ENCODE measurements at places on chromosomes 11 and 22.

GRCh38 chr11:86204356-86204755 lies 40.2 kb upstream of the EED start:
- no peak for DNase-seq

DNA sequence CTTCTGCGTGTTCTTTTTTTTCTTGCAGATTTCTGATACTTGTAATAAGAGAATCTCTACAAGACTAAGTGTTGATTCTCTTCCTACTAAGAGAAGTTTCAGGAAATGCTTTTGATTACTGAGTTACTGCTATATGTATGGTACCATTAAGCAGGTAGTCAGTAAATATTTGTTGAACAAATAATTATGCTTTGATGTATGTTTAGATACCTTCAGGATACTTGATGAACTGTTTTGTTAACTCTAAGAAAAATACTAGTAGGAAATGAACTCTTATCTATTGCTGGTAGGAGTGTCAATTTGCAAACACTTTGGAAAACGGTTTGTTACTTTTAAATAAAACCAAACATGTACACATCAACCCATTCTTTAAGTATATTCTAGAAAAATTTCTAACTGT lies 90.6 kb downstream of the TMEM135 start:
- DNase-seq = no peak

DNA sequence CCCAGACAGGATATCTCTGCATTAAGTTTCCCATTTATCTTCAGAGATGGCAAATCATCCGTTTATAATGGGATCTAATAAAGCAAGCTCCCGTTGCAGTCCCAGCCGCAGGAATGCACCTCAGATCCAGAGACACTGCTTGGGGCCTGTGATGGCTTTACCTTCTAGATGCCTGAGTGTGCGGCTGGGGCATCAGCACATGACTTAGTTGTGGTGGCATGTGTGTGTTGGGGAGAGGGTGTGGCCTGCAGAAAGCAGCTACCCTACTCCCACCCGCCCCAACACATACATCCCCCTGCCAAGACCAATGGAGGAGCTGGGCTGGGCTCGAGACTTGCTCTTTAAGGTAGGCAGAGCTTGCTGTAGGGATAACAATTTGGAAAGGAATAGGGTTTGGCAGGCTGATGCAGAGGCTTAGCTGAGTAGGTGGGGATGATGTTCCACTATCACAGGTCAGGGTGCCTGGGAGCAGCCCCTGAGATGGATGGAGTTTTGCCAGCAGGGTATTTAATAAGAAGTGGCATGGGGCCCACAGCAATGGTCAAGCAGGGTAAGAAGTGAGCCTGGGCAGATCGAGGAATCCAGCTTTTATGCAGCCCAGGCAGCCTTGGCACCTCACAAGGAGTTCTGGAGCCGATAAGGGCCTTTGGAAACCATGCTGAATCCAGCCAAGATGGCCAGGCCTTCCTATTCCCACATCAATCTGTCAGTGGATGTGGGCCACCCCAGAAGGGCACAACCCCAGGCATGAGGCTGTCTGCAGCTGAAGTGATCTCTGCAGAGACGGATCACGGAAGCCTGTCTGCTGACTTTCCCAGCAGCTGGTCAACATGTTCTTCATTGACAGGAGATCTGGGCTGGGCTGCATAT lies 601.3 kb downstream of the BUD13 start:
- DNase-seq = no peak

DNA sequence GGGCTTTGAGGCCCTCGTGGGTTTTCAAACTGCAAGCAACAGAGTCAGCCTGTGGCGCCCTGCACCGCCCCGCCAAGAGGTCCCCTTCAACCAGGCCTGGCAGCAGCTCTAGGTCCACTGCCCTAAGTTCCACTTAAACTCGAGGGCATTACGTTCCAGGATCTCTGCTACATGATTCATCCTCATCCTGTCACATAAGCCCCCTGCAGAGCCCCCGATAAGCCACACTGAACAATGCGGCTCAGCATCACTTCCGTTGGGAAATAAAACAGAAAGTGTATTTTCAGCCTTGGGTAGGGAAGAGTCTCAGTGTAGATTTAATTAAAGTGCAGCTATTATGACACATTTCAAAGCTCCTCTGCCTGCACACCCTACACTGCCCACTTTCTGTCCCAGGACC lies 24.6 kb downstream of the SULT4A1 start:
- no peak for DNase-seq

GRCh38 chr22:36326178-36327161 lies 61.3 kb downstream of the MYH9 start:
- DNase-seq = no peak

DNA sequence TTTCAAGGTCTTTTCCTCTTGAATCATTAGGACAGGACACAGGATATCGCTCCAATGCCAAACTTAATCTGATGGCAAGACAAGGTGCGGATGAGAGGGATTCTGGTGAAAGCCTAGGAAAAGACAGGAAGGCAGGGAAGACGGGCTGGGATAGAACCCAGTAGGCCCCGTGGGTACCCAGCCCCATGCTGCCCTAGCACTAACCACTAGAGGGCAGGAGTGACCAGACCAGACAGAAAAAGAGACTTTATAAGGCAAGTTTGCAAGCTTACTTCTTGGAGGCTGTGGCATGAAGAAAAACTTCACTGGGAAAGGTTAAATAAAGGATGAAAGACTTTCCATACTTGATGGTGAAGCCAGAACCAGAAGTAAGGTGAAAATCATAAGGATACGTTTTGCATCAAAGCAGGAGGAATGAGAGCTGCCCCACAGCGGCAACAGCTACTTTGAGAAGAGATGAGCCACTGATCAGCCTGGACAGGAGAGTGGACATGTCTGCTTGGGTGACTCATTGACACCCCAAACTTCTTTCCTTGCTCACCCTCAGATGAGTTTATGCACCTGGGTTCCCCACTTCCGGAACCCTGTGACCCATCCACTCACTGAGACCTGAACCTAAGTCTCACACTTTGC lies 39.8 kb downstream of the SYN3 start:
- peak; percentile 36 for DNase-seq

GRCh38 chr11:11451501-11452005 lies 98.5 kb upstream of the CSNK2A3 start:
- DNase-seq = no peak

DNA sequence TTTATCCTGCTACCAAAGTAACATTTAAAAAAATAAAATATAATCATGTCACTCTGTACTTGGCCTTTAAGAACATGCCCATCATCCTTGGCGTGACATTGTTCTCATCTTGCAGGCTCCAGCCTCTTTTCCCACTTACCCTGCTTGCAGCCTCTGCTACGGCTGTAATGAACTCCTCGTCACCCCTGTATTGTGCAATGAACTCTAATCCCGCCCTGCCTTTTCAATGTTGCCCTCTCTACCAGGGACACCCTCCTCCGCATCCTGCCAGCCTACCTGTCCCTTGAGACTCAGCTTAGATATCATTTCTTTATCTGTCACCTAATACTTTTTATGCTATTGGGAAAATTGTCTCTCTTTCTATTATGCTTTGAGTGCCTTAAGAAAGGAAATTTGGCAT lies 12.6 kb upstream of the MMP20 start:
- DNase-seq = no peak

- no peak for DNase-seq
These were observed 53.4 kb upstream of the HTATIP2 start for GRCh38 chr11:20310137-20310536.

DNA sequence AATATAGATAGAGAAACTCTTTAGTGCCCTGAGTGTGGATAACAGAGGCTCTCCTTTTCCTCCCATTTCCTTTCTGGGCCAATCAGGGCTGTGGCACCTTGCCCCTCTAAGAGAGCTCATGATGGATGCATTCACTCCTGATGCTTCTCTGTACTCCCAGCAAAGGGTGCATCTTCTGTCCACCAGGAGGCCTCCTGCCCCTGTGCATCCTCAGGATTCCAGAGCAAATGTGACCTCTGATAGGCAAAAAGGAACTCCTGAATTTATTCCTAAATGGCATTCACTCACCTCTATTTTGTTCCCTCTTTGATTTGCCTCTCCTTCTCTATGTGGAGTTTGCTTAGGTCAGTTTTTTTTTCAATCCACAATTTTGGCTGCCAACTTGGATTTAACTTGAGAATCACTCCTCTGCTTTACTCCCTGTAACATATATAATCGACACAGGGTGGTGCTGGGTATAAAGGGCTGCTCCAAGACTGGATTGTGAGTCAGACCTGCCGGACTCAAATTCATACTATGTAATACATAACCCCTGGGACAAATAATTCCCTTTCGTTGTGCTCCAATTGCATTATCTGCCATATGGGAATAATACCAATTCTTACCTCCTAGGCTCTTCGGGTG lies 1.1 kb upstream of the MRGPRX4 start:
- DNase-seq = no peak

- no peak for DNase-seq
These were observed 18.3 kb downstream of the RCN1 start for GRCh38 chr11:32109138-32109537.

- DNase-seq = no peak
These were observed 1068.5 kb downstream of the BRD1 start for GRCh38 chr22:48758881-48759875.

- DNase-seq = peak; percentile 29
These were observed at the start of gene CHRM4 for GRCh38 chr11:46391578-46392420. TSS of gene CHRM4 (minus strand) at chr11:46391776. CDS start at chr11:46386557, 5,219 bp downstream.

DNA sequence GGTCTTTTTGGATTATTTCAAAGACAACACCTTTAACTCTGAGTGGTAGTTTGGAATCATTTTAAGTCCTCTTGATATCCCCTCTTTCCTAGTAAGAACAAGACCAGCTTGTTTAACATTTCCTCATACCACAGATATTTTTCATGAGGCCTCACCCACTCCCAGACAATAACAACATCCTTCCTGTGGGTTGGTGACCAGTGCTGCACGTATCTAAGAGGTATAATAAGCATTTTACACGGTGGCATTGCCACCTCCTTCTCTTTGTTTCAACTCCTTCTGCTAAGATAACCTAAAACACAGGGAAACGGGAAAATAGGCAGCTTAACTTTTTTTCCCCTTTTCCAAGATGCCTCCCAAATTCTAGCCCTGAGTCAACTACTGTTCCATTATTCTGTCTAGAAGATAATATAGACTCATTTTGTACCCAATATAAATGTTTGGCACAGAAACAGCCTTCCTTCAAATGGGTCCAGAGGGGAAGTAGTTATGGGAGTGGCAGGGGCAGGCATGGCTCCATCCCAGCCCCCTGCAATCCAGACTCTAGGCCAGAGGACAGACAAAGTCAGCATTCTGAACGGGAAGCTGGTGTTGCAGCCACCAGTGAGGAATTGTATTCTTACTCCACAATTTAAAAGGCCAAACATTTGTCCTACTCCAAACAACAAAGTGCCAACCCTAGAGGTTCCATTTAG lies 28.5 kb downstream of the MAML2 start:
- DNase-seq = no peak

GRCh38 chr11:27721264-27722116 lies 21.2 kb upstream of the BDNF start:
- DNase-seq = no peak

DNA sequence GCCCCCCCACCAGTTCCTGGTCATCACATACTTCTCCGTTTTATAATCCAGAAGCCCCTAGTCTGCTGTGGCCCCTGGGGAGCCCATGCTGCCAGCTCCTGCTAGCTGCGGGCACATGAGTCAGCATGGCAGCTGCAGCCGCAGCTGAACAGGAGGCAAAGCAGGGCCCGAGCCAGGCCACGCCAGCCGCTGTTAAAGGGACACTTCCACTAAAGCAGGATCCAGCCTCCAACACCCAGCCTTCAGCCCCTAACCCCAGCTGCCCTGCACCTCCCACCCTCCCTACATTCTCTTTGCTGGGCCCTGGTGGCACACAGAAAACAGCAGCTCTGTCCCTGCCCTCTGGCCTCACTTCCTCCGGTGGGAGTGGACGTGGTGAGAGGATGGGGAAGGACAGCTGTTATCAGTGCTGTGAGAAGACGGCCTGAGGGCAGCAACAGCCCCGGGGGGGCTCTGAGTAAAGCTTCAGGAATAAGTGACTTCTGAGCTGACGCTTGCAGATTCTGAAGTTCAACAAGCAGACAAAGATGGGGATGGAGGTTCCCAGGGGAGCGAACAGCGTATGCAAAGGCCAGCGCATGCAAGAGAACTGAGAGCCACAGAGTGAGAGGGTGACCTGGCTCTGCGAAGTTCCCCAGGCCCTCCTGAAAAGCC lies 688 bp upstream of the LRRC74B start:
- DNase-seq = no peak

DNA sequence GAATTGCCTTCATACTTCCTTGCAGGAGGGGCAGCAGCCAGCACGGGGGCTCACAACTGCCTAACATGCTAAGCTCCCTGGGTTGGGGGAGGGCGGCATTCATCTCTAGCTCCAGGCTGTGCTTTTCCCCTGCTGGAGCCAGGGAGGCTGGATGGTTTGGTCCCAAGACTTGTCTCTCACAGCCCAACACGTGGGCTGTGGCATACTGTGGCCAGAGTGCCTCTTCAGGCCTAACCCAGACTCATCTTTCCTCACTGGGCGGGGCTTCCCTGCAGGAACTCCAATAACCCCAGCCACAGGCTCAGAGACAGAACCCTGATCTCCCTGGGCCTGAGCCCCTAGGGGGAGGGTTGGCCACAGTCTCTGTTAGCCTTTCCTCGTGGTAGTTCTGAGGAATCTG lies 121.9 kb upstream of the PLET1 start:
- DNase-seq = no peak

DNA sequence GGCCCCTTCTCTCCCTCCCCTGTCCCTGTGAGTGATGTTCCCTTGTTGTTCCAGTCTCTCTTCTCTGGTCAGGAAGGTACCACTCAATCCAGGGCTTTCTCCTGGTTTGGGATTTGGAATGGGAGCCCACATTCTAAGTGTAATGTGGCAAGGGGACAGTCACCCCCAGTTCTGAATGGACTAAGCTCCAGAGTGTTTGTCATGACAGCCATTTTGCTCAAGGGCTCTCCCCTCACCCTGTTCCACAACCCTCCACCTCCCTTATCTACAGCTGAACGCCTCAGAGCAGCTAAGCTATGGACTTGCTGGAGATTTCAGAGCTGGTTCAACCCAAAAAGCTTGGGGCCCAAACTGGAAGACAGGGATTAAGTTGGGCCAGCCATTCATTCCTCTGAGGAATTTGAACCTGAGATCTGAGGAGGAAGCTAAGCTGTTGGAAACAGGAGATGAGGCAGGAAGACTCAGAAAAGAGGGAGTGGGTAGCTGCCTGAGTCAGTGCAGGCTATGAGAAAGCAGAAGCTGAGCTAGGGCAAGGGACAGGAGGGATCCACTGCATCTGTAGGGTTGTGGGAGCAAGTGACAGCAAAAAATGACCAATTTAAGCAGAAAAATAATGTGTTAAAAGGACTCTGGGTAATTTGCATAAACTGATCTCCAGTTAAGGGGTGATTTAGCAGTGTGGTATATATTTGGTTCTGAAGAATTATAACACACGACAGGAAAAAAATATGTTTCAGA lies 22.9 kb upstream of the FCHSD2 start:
- DNase-seq = no peak

DNA sequence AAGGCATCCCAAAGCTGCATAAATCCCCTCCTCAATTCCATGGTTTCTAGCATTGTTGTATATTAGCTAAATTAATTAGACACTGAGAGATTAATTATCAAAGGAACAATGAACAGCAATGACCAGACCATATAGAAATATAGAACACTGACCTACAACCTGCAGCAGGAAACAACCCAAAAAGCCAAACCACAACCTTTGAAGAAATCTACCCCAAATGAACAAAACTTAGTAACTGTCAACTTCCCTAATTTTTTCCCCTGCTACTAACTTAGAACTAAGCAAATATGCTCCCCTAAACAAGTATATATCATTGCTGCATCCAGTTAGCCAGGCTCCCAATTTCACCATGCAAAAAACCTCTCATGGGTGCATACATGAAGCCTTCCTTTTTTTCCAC lies 268.0 kb upstream of the ANO3 start:
- no peak for DNase-seq

GRCh38 chr11:2549876-2550605 lies 105.2 kb downstream of the KCNQ1 start:
- DNase-seq = no peak
